ENCODE measurements at places on chromosomes 6 and 20. TPM values are rescaled to one million over a fixed set of nuclear protein-coding genes. Genes with fewer than 3 reads are reported as not detected.

- no peaks in the 10 kb centered on the region for H3K36me3 ChIP-seq
- H3K4me3 ChIP-seq = no peak overlapping the region
- H3K27ac ChIP-seq = no peak overlapping the region
- H3K4me1 ChIP-seq = no peaks in the 10 kb centered on the region
- no peak for DNase-seq
These were observed 162.1 kb downstream of the MTFR2 start for GRCh38 chr6:136087986-136088385.

DNA sequence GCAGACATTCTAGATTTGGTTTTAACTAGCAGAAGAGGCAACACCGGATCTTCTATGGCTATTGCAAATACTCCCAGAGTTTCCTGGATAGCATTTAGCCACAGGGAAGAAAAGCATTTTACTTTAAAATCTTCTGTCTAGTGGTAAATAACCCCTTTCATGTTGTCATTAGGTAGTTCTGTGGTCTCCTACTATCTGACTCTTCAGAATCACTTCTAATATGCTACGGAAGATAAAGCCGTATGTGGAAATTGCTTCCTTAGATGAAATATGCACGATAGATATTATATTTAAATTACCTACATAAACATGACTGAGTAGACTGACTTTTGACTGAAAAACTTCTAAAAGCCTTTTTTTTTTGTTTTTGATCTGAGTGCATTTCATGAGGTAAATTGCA is 759 bp downstream of the CRISP3 start:
- H3K27me3 ChIP-seq = no peaks in the 10 kb centered on the region
- no peak for DNase-seq
- H3K27ac ChIP-seq = no peak overlapping the region
- H3K36me3 ChIP-seq = no peaks in the 10 kb centered on the region

The SNRPB2 gene
- 93.1 TPM for total RNA-seq

DNA sequence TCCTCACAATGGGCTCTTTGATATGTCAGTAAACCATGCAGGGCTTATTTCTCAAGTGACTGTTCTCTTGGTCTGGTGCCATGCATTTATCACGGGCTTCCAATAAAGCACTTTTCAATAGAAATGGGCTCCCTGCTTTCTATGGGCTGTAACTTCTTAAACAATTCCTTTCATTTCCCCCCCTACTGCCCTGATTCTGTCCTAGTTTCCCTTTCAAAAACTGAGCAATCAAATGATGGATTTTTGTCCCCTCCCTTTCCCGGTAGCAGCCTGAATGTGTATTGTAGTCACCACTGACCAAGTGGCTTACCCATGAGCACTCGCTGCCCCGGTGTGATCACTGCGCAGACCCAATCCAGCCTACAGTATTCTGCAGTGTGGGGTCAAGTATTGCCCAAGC is 13.9 kb downstream of the RPS10 start:
- H3K36me3 ChIP-seq = peaks cover 19% of the 10 kb centered on the region
- no peak overlapping the region for H3K4me3 ChIP-seq
- no peaks in the 10 kb centered on the region for H3K27me3 ChIP-seq
- peaks cover 3% of the 10 kb centered on the region for H3K4me1 ChIP-seq
- no peak overlapping the region for H3K27ac ChIP-seq

The DEFB128 gene
- total RNA-seq = not detected
